SJCRH30 (cell line): ENCODE measurements at places on chromosomes 2 and 18. TPM values are rescaled to one million over a fixed set of nuclear protein-coding genes. Genes with fewer than 3 reads are reported as not detected.

CREB1 gene
- total RNA-seq, result 37.5 and 37.9 TPM in 2 replicates

SMCHD1 gene
- 83.2 and 89.2 TPM in 2 replicates for total RNA-seq

KCNJ3 gene
- total RNA-seq, result not detected in 2 replicates

COLEC12 gene
- total RNA-seq, result not detected in 2 replicates

CDKL4 gene
- 0.12 and 0.25 TPM in 2 replicates for total RNA-seq

AQP4 gene
- total RNA-seq, result 0.26 and 0.43 TPM in 2 replicates

RAX gene
- total RNA-seq, result not detected in 2 replicates

SALL3 gene
- not detected in 2 replicates for total RNA-seq

POMC gene
- not detected in 2 replicates for total RNA-seq

NCL gene
- total RNA-seq, result 795 and 908 TPM in 2 replicates

RAB31 gene
- 7.1 and 8.1 TPM in 2 replicates for total RNA-seq

ZBTB7C gene
- total RNA-seq, result 0.03 TPM in 1 of 2 replicates, not detected in the other

IL1B gene
- not detected in 2 replicates for total RNA-seq

GPAT2 gene
- total RNA-seq, result 0.05 and 0.08 TPM in 2 replicates

AGXT gene
- total RNA-seq, result 1.3 and 1.7 TPM in 2 replicates

KCNF1 gene
- total RNA-seq, result 0.42 and 0.51 TPM in 2 replicates

EDAR gene
- total RNA-seq, result 0.08 TPM in 1 of 2 replicates, not detected in the other

GAL3ST2 gene
- not detected in 2 replicates for total RNA-seq

SLC35F6 gene
- 37.8 and 40.6 TPM in 2 replicates for total RNA-seq

FHL2 gene
- 27.4 and 30.7 TPM in 2 replicates for total RNA-seq

MYO1B gene
- total RNA-seq, result 248 and 265 TPM in 2 replicates

GPR35 gene
- total RNA-seq, result 0.04 and 0.30 TPM in 2 replicates

PROM2 gene
- 0.05 and 0.57 TPM in 2 replicates for total RNA-seq

LBX2 gene
- 0.58 and 1.3 TPM in 2 replicates for total RNA-seq

STPG4 gene
- 0.14 and 0.33 TPM in 2 replicates for total RNA-seq

LNPK gene
- 29.4 and 29.5 TPM in 2 replicates for total RNA-seq

NT5C1B gene
- total RNA-seq, result not detected in 2 replicates

SOX11 gene
- 18.8 and 19.8 TPM in 2 replicates for total RNA-seq

GPR45 gene
- 0.13 and 0.43 TPM in 2 replicates for total RNA-seq

IL1RL1 gene
- not detected in 2 replicates for total RNA-seq

SLC5A6 gene
- 74.3 and 95.9 TPM in 2 replicates for total RNA-seq

KCNG3 gene
- total RNA-seq, result 0.03 and 0.06 TPM in 2 replicates

CTLA4 gene
- 0.10 TPM in 1 of 2 replicates, not detected in the other for total RNA-seq

ADRA2B gene
- not detected in 2 replicates for total RNA-seq

ANKRD36 gene
- 15.4 and 27.1 TPM in 2 replicates for total RNA-seq

INHA gene
- 0.65 and 1.4 TPM in 2 replicates for total RNA-seq

ATP6V1B1 gene
- total RNA-seq, result 1.6 and 2.0 TPM in 2 replicates
